ENCODE measurements at places on chromosomes 12 and 14.

DNA sequence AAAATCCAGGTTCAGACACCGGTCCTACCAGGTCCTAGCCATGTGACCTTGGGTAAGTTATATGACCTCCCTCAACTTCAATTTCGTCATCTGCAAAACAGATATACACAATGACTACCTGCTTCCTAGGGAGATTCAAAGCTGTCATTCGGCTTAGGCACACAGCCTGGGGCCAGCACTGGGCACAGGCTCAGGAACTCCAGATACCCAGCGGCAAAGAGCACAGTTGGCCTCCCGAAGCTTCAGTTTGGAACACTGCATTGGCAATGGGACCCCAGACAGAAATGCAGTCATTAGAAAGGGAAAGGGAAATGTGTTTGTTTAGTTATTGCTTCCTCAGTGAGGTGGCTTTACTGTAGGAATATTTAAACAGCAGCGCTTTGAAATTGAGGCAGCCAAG, 11.4 kb downstream of the PLEKHG6 start:
- DNase-seq, result no peak

GRCh38 chr14:96501217-96501739, 904 bp upstream of the PAPOLA start:
- DNase-seq, result peak; percentile 46

DNA sequence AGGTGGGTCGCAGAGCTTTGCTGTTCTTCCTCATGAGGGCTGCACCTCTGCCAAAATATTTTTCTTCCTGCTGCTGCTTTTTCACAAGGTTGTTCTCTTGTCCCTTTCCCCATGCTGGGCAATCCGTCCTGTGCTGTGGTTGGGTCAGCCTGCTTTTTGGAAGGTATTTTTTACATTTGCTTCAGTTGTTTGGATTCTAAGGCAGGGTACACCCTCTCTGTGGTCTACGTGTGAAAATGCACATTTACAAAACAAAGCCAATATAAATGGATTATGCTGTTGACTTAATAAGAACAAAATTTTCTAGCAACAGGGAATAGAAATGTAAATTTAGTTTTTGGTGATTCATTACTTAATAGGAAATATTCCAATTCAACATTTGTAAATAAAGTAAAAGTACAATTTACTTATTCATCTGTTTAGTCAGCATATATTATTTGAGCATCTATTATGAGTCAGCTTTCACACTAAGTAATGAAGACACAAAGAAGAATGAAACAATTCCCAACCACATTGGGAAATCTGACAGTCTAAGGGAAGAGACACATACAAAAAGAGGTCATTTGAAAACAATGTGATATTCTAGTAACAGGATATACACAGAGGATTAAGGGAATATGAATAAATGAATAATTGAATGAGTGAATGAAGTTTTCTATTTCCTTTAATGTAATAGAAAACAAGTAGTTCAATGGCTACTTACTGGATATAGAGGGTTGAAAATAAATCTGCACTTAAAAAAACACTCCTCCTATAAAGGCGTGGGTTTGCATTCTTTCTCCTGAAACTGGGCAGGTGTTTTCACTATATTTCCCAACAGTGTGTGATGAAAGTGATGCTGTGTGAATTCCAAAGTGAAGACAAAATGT, 94.6 kb upstream of the PRICKLE1 start:
- no peak for DNase-seq

DNA sequence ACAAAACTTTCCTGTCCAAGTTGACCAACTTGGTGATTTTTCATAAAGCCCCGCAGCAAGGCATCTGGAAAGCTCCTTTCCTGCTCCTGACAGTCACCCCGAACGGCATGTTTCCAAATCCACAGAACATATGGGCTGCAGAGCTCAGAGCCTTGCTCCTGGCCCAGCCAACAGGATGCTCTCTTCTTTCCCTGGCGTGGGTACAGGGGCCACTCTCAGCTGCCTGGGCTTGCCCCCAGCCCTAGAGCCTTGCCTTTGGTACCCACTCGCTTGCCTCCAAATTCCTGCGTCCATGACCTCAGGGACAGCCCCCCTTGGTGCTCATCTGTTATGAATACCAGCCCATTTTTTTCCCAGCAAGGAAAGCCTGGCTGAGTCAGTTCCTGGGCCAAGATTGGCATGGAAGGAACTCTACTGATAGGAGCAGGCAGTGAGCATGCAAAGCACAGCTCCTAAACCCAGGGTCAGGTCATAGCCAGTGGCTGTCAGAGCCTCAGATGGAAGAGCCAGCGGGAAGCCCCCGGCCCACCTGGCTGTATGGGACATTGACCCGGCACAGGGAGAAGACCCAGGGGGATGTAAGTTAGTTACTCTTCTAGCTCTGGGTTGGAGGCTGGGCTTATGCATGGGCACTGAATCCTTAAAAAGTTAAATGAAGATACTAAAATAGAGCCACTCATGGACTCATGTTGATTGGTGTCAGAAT, 105.3 kb upstream of the RTL1 start:
- no peak for DNase-seq

GRCh38 chr12:68137335-68137830, 22.2 kb downstream of the IFNG start:
- no peak for DNase-seq

DNA sequence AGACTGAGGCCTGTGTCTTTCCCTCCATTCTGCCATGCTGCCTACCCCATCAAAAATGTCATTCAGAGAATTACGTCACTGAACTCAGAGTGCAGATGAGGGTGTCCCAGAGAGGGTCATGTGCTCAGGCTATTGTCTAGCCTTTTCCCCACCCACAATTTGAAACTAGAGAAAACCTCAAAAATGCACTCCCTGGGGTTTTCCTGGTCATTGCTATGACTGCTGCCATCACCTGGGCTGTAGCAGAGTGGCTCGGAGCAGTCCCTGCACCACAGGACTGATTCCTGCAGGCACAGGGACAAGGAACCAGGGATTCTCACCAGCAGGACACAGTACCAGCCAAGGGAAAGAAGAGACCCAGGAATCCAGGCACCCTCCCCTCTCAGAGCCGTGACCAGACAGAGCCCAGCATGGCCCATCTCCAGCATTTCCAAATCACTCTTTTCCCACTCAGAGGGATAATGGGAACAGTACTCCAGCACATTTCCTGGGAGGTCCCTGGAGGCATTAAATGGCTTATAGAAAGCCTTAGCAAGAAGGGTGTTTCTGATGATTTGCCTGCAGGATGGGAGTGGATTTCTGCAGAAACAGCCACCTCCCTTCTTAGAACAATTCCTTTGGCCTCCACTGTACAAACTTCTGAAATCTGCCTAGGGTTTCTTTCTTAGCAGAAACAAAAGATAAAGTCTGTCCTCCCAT, 45.9 kb downstream of the VWF start:
- DNase-seq, result peak; percentile 23

DNA sequence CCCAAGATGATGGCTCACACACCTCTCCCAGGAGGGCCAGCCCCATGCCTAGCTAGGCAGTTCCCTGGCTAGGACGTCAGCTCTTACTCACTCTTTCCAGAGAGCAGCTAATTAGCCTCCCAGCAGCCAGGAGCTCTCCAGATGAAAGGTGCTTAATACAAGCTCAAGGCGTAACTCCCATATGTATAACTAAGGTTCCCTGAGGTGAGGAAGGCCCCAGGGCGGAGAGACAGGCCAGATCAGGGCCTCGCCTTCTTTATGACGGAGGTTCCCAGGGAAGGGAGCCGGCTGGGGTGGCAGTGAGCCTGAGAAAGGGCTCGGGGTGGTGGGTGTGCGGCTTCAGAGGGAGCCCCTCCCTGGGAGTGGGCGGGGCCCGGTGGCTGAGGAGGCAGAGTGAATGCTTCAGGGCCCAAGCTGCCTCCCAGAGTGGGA, 26.4 kb upstream of the ZFP36L1 start:
- DNase-seq, result no peak

GRCh38 chr14:32694795-32695449, 243.8 kb upstream of the NPAS3 start:
- peak; percentile 7 for DNase-seq

- DNase-seq, result no peak
Measured at GRCh38 chr12:47155457-47156166, 75.9 kb upstream of the AMIGO2 start.

DNA sequence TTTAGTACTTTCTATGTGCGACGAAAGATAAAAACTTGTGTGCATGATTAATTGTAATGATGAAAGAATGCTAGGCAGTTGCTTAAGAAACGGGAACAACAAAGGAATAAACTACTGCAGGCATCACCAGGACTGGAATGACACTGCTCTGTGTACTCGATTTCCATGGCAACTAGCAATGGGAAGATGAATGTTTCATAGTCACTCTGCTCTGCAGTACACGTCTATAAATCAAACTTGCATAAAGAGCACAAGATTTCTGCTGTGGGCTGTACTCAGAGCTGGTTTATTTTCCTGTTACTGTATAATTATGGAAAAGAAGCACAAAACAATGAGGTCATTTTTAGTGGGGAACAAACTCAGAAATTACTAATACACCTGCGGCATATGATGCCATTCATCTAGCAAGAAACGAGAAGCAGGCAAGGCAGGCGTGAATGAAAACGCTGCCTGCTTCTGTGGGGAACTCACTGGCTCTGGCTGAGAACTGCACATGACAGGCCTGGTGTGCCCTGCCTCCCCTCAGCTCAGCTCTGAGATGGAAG, 41.8 kb downstream of the EFCAB11 start:
- peak; percentile 63 for DNase-seq

GRCh38 chr12:50016501-50017475, 8.5 kb downstream of the RACGAP1 start:
- no peak for DNase-seq

DNA sequence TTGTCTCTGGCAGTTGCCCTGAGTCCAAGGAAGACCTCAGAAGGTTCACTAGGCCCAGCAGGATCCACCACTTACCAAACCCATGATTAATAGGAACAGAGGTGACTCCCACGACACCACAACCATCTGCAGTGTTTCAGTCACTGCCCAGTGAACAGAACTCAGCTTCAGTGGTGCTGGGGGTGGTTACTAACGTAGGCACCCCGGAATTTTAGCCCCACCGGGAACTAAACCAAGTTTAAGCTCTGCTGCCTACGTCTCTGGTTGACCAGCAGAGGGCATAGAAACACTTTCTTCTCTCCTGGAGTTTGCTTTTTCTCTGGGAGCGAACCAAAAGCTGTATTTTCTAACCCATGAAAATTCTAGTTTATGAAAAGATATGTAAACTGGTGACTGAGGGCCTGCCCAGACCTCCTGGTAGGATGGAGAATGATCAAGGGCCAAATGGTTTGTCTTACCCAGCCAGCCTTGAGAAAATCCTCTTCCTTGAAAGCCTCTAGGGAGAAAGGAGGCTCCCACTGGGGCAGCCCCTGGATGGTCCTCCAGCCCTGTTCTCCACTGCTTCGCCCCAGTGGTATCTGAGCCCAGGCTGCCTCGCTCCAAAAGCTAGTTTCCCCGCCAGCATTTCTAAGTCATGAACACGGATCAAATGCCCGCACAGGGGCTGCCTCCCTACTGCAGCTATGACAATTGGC, 379.8 kb downstream of the DPF3 start:
- no peak for DNase-seq

DNA sequence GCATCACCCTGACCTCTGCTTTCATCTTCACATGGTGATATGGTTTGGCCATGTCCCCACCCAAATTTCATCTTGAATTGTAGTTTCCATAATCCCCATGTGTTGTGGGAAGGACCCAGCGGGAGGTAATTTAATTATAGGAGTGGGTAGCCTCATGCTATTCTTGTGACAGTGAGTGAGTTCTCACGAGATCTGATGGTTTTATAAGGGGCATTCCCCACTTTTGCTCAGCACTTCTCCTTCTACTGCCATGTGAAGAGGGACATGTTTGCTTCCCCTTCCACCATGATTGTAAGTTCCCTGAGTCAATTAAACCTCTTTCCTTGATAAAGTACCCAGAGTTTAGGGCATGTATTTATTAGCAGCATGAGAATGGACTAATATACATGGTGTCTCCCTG, 38.2 kb downstream of the TMBIM6 start:
- DNase-seq, result no peak

GRCh38 chr12:56219840-56220239, 1.9 kb downstream of the RNF41 start:
- no peak for DNase-seq

DNA sequence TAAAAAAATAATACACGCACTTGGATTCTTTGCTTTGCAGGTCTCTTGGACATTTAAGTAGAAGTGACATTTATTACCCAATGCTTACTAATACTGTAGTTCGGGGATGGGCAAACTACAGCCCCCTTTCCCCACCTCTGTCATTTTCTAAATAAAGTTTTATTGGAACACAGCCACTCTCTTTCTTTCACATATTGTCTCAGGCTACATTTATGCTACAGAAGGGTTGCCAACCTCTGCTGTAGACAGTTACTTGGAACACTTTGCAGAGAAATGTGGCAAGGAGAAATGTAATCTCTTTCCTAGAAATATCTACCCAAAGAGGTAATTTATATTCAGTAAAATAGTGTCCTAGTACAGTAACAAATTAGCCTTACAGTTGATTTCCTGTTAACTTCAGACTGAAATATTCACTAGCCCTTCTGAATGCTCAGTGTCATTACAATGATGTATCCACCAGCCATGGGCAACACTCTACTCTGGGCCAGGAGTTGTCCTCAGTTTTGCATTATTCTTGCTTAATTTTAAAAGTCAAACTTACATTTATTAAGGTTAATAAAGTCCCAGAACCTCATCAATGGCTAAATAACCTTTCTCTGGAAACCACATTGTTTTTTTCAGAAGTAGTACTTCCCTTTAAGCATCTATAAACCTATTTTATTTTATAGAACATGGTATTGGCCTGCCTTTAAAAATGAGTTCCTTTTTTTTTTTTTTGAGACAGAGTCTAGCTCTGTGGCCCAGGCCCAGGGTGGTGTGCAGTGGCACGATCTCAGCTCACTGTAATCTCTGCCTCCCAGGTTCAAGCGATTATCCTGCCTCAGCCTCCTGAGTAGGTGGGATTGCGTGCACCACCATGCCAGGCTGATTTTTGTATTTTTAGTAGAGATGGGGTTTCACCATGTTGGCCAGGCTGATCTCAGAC, 269.6 kb upstream of the AMIGO2 start:
- DNase-seq, result no peak

Data from NCI-H526 (cell line).